Stomach (tissue), 19 donors: ENCODE measurements at places on chromosomes 1 and 21. TPM values are rescaled to one million over a fixed set of nuclear protein-coding genes. Genes with fewer than 3 reads are reported as not detected.
A peak's percentile ranks its signal among the peaks of the same experiment; 100 is the strongest.

Gene SV2A
- total RNA-seq = 2.7 TPM

DNA sequence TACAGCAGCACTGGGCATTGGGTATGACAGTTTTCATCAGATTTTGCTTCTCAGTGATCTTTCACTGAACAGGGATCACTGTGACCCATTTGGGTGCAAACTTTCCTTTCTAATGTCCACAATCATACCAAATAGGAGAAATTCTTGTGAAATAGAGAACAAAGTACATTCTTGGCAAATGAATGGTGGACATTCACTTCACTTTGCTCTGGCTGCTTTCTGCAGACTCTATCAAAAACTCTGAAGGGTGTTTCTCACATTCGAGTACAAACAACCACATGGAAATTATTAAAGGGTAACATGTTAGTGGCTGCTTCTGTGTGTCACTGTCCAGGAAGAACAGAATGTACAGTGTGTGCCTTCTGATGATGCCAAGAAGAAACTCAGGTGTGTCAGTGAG, 61.9 kb upstream of the ADAM30 start:
- no peak for DNase-seq

DNA sequence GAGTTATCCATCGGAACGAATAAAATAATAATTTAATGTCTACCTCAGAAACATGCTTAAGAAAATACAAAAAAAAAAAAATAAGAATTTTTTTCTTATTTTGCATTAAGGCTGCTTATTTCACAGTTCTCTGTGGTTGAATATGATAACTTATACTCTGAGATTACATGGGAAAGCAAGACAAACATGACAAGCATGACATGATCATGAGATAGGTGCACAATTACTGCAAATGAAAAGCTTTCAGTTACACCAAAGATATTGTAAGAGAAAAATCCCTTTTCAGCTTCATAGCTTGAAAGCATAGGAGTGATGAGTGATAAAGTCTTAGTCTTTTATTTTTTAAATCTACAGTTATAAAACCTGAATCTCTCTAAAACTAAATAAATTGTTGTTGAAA, 154.1 kb downstream of the BRINP3 start:
- DNase-seq = no peak

DNA sequence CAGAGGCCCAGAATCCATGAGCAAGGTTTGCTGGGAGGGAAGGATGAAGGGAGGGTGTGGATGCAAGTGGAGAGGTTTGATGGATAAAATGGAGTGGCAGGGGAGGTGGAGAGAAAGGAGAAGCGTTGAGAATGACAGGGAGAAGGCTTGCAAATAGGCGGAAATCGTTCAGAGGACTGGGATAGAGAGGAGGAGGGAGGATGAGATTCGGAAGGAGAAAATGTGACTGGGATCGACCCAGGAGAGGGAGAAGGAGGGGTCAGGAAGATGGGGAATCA, 376 bp downstream of the AVPR1B start:
- no peak for DNase-seq

Gene ATPAF1
- 38.4 TPM for total RNA-seq

Gene BRDT
- not detected for total RNA-seq

- peak; percentile 75 for DNase-seq
These were observed 44.6 kb downstream of the NIBAN1 start for GRCh38 chr1:184929711-184930202.

DNA sequence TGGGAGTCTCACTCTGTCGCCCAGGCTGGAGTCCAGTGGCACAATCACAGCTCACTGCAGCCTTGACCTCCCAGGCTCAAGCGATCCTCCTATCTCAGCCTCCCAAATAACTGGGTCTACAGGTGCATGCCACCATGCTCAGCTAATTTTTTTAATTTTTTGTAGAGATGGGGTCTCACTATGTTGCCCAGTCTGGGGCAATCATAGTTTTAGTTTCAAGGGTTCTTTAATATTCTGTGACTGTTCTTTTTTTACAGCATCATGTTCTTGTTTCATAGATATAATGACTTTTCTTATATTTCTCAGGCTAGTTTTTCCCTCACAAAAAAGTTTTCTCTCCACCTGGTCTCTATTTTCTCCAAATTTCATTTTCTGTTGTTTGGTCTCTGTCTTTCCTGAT, 25.4 kb upstream of the SMYD2 start:
- DNase-seq = no peak

Gene KIFAP3
- total RNA-seq = 21.7 TPM

DNA sequence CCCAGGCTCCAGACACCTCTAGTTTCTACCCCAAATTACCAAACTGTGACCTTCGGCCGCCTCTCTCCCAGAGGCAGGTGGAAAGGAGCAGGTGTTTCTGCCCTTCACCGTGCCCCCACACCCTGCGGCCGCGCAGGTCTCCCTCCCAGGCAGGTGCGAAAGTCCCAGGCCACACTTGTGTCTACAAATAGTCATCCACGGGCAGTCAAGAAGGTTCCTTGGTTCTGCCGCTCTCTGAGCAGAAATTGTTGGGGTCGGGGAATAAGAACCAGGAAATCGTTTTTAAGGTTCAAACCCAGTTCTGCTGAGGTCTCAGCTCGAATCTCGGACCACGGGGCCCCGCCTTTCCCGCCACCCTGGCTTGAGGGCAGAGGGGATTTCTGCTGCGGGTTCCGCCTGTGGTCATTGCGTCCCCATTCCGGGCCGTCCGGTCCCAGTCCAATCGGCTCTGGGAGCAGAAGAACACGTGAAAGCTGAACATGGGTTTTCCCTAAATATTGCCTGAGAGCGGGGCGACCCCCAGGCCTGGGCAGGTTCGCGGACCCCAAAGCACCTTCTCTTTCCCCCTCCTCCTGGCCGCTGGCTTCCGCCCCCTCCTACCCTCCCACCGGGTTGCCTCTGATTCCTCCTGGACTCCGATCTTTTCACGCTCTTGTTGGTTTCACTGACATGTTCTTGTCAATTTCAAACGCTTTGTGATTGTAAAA, 1.2 kb upstream of the ATF3 start:
- DNase-seq = peak; percentile 73

Gene SMCP
- total RNA-seq = not detected

Gene LY9
- total RNA-seq = 1.7 TPM

Gene BPNT1
- total RNA-seq = 23.5 TPM

DNA sequence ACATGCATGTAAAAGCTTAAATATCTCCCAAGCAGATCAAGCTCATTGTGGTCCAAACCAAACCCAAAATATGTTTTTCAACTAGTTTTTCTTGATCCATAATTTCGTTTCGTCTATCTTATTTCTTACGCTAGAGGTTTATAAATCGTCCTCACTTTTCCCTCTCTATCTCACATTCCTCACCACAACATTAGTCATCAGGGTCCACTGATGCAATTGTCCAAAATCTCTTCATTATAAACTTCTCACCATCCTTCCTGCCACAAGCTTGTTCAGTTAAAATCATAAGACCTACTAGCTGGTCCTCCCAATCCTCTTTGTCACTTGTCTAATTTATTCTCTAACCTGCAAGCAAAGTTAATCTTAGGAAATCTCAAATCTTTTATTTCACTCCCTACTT, 173.0 kb upstream of the PALMD start:
- no peak for DNase-seq

DNA sequence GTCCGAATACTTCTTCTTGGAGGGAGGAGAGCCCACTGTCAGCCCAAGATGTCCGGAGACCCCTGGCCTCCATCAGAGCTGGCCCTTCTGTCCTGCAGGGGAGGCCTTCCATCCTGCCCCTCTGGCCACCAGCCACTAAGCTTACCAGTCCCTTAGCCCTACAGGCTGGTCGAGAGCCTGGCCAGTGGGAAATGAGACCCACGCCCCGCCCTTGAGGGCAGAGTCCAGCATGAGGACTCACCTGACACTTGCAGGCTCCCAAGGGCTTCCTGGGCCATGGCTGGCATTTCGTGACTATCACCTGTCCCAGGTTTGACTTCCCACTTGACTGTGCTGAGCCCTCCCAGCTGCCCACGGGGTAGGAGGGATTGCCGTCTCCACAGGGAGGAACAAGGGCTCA, 361.8 kb upstream of the VAMP3 start:
- peak; percentile 0 for DNase-seq

GRCh38 chr1:168386492-168386891, 105.8 kb downstream of the TBX19 start:
- DNase-seq = no peak

DNA sequence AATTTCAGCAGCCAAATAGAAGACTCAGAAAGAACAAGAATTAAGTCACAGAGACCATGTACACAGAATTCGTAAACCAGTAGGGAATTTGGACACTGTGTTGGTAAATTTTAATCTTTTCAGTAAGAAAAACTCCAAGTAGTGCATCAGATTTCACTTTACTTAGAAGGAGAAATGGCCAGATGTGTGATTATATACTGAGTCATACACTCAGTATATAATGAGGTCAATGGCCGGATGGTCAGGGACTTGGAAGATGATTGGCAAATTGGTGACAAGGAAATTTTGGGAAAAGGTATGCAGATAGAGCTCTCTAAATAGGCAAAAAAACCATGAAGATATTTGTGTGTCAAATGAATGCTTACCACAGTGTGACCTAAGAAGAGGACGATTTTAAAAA, 399.8 kb upstream of the LRRC7 start:
- no peak for DNase-seq
